Iris pigment epithelial cell (primary cell): ENCODE measurements at places on chromosomes 2 and 18.

GRCh38 chr2:10073706-10074105 lies 6.5 kb downstream of the CYS1 start:
- DNase-seq = no peak

GRCh38 chr18:76771192-76771799 lies 51.1 kb upstream of the ZNF236 start:
- DNase-seq = no peak

- DNase-seq = no peak
Observed at GRCh38 chr2:211846036-211846400, 692.6 kb downstream of the ERBB4 start.

DNA sequence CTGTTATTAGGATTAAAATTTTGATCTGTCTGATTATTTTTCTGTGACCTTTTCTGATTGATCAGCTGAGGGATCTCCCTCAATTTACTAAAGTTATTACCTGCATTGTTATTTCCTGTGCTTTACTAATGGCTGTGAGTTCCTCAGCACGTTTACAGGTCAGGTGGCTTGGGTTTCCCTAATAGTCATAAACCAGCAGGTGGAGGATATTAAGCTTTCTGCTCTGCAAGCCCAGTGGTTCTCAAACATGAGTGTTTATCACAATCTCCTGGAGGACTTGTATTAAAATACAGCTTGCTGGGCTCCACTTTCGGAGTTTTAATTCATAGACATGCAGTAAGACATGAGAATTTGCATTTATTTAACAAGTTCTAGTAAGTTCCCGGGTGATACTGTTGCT lies 22.4 kb upstream of the UGP2 start:
- no peak for DNase-seq

DNA sequence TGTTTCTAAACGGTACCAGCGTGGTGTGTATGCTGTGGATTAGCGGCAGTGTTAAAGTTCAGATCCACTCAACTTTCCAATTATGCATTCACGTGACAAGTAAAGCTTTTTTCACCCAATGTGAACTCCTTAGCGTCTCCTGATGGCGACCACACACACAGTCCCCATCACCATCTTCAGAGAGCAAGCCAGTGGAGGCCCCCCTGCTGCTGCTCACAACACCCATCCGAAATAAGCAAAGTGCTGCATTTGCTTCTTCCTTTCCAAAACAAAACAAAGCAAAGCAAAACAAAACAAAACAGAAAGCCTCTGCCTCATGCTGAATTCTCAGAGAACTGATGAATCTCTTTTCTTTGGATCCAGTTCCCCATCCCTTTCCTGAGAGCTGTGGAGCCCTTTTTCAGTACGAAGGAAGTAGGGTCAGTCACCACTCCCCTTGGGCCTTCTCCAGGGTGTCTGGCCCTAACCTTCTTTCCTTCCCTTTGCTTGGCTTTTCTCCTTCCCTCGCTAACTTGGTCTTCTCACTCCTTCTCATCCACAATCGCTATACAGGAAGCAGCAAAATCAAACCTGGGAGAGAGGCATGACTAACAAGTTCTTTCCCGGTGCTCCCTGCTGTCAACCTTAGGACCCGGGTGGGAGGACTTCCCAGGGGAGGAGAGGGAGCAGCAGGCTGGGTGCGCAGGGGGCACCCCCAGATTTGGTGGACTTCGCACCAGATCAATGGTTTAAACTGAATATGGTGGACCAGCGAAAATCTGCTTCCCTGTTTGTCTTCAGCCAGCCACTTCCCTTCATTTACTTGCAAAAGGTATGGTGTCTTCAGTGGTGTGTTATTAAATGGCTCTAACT lies 56.0 kb downstream of the NRP2 start:
- DNase-seq = no peak

DNA sequence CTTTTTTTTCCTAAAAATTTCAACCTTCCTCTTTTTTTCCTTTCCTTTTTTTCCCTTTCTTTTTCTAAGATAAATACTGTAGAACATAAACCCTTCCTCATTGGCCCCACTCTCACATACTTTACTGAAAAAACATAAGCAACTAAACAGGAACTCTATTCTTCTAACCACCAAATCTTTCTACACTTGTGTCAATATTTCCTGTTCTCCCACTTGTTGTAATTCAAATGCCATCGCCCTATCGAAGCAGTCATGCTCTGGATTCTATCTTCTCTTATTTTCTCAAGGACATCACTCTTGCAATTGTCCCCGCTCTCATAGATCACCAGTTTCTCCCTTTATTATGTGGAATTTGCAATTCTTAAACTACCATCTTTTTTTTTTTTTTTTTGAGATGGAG lies 20.2 kb upstream of the SSB start:
- no peak for DNase-seq

- DNase-seq = no peak
Observed at GRCh38 chr2:145137901-145138300, 618.0 kb upstream of the ZEB2 start.

DNA sequence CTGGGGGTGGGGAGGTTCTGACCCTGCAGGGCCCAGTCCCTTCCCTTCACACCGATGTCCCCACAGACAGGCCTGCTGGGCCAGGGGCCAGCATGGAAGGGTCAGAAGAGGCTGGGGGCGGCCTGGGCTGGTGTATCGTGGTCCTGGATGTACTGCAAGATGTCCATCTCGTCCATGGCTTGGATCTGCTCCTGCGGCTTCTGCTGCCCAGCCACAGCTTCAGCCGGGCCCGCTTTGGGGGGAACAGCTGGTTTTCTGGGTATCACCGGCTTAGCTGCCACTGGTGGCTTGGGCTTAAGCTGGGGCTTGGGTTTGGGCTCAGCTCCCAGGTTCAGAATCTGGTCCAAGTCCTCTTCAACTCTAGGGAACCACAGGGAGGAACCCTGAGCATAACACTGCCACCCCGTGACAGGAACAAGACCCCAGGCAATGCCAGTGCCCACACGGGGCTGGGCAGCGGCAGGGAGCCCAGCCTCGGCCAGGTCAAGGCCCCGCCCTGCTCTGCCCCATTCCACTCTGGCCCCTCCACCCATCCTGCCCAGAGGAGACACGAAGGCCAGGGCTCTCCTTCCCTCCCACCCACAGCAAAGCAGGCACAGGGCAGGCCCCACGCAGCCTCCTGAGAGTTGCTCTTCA lies 31.9 kb downstream of the HS1BP3 start:
- no peak for DNase-seq

DNA sequence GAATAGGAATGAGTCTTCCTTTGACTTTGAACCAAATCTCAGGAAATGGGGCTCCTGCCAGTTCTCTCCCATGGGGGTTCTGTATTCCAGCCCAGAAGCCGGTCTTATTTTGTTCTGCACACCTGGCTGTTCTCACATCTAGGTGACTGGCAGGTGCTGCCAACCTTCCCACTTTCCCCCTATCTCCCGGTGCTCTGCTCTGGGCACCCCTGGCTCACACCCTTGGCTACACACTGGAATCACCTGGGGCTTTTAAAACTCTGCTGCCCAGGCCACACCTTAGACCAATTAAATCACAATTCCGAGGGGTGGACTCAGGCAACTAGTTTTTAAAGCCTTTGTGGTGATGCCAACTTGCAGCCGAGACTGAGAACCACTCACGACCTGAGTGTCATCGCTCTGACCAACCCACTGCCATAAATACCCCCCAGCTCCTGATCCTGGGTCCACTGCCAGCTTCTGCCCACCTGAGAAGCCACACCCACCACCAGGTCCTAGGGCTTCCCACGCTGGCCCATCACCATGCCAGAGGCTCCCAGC lies 69.2 kb downstream of the KCNF1 start:
- DNase-seq = no peak

GRCh38 chr2:192155511-192156118 lies 39.1 kb downstream of the TMEFF2 start:
- no peak for DNase-seq

DNA sequence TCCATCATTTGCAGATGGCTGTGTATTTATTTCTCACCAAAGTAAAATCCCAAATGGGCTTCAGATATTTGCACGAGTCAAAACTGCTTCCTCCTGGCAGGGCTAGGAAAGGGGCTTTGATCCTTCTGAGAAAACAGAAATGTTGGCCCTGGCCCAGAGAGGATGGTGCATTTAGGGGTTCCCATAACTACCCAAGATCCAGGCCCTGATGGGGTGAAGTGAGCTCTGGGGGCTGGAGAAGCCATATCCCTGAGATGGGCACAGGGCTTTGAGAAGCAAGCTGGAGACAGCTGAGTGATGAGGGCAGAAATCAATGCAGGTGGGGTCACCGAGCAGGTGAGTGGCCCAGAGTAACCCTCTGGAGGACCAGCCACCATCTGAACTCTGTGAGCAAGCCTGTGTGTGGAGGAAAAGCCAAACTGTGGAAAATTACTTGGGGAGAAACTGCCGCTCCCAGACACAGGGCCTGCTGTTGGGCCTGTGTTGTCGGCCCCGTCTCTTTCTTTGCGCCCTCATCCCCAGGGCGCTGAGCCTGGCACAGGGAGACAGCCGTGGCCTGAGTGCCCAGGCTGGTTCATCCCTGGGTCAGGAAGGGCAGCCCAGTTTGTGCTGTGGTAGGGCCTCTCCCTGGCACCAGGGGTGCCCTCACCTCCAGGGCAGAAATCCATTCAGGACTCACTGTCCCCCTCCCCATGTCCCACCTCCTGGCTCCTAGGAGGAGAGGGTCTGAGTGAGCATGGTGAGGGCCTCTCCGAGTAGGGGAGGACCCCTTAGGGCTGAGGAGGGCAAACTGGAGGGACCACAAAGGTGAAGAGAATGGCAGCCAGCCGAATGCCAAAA lies 167.8 kb upstream of the HAAO start:
- DNase-seq = no peak

DNA sequence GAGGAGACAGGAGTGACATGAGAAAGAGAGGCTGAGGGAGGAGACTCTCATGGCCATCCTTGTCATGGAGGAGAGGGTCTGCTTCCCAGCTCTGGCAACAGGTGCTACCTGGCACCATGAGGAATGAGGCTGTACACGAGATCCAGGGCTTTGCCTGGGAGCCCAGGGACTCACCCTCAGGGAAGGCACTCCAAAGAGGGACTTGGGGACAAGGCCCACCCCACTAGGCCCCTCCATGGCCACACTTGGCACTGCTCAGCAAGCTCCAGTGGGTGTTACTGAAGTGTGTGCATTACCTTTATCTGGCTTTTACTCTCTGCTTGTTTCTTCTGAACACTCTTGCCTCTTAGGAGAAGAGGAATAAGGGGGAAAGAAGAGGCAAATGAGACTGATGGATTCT lies 2.7 kb downstream of the CFAP65 start:
- no peak for DNase-seq

DNA sequence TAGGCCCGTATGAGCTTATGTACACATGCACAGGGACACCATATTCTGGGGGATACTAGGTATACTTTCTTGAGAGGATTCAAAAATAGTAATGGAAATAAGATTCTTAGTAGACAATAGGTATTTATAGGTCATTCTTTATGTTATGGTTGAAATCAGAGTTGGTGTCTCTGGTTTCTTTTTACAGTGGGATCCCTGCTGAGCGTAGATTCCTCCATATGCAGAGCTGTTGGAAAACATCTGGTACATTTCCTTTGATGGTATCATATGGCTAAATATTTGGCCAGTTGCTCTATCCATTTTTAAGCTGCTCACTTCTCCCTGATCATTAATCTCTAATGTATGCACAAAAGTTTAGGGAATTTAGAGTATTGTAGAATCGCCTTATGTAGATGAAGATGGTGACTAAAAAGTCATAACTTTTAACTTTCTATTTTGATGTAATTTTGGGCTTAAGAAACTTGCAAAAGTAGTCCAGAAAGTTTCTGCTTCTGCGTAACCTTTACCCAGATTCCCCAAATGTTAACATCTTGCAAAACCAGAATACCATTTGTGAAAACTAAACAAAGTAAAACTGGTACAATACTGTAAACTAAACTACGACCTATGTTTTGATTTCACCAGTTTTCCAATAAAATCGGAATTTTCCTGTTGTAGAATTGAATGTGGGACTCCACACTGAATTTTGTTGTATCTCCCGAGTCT lies 5.4 kb downstream of the ARHGAP28 start:
- no peak for DNase-seq

DNA sequence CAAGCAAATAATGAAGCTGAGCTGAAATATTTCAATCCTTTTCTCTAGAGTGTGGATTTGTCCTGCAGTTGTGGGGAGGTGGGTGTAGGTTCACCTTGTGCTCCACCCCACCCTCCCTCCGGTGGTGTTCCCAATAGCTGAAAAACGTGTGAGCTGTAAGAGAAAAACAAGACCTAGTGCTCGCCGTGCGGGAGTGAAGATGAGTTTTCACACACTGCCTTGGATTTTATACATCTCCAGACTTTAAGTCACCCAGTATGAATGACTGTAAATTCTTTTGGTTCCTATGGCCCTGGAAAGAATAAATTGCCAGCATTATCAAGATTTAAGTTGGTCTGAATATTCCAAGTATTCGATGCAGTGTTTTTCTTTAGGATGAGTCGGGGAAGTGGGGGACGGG lies 1.9 kb upstream of the SOX11 start:
- peak; percentile 6 for DNase-seq

- DNase-seq = peak; percentile 11
Observed at GRCh38 chr2:140442319-140442718, 1662.1 kb upstream of the NXPH2 start.

DNA sequence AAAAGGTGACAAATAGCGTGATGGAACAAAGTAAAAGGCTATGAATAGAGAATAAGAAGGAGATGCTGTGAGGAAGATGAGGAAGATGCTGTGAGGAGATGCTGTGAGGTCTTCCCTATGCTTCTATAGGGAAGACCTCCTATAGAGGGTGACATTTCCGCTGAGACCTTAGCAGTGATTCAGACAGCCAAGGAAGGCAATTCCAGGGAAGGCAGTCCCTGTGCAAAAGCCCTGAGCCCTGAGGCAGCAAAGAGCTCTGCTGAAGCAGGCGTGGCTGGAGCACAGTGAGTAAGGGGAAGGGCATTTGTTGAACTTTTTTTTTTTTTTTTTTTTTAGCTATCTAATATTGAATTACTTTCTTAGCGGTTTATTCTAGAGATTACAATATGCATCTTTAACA lies 142.7 kb upstream of the FOSL2 start:
- DNase-seq = peak; percentile 88

DNA sequence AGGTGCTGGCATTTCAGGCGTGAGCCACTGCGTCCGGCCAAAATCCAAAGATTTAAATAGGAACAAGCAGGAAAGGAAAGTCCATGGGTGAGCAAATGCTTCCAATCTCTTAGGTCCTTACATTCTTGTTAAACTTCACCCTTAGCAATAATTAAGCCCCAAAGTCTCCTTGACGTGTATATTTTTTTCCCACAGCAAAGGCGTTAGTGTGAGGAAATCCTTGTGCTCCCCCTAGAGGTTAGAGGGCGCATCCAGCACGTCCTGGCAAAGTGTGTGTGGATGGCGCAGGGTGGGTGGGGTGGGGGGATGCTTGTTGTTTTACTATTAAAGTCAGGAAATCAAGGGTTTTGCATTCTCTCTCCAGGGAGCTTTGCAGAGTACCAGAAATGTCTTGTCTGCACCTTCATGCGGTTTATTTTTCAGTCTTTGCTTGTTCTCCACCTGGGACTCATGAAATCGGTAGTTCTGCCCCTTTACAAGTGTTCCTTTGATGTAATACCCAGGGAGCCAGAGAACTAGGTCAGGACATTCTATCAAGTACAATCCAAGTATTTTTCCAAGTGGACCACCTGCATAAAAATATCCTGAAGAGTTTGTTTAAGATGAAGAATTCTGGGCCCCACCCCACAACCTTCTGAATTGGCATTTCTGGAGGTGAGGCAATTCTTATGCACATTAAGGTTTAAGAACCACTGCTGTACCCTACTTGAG lies 22.2 kb upstream of the ITSN2 start:
- peak; percentile 65 for DNase-seq

GRCh38 chr2:109176928-109177327 lies 47.9 kb downstream of the SH3RF3 start:
- DNase-seq = no peak
